Epithelial cell of proximal tubule (primary cell): ENCODE measurements at places on chromosomes 3 and 15.
A peak's percentile ranks its signal among the peaks of the same experiment; 100 is the strongest.

- DNase-seq = no peak
These were observed 152.6 kb downstream of the LPP start for GRCh38 chr3:188306435-188307005.

GRCh38 chr3:13570391-13571194 is 21.7 kb downstream of the FBLN2 start:
- DNase-seq = no peak

DNA sequence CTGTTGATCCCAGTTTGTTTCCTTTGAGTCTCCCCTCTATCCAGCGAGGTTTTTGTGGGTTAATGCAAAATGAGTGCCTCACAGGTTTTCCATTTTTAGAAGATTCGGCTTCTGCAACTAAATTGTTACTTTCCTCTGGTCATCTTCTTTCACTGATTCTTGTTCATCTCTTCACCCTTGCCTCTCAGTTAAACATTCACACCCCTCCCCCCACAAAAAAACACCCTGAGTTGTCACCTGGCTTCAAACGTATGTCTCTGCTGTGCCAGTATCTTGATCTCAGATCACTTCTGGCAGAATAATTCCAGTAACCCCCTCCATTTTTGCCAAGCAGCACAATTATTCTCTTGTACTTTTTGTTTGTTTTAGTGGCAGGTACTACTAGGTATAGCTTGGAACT is 12.3 kb upstream of the CLDN16 start:
- DNase-seq = no peak

DNA sequence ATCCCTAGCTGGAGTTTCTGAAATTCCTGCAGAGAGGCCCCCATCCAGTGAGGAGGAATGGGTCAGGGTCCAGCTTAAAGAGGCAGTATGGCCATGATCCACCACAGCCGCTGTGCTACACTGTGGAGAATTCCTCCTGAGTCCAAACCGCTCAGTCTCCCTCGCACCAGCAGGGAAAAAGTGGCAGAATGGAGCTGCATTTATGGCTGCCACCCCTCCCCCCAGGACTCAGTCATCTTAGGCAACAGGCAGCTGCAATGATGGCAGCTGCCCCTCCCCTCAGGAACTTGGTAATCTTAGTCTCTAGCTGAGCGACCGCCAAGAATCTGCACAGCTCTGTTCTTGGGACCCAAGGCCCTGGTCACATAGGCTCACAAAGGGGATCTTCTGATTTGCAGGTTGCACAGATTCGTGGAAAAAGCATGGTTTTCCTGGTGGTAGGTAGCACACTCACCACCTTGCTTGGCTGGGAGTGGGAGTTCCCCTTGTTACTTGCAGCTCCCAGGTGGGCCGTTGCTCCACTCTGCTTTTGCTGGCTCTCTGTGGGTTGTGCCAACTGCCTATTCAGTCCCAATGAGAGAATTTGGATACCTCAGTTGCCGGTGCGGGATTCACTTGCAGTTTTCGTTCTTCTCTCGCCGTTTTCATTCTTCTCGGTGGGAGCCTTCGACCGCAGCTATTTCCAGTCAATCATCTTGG is 204.1 kb downstream of the STXBP5L start:
- no peak for DNase-seq

DNA sequence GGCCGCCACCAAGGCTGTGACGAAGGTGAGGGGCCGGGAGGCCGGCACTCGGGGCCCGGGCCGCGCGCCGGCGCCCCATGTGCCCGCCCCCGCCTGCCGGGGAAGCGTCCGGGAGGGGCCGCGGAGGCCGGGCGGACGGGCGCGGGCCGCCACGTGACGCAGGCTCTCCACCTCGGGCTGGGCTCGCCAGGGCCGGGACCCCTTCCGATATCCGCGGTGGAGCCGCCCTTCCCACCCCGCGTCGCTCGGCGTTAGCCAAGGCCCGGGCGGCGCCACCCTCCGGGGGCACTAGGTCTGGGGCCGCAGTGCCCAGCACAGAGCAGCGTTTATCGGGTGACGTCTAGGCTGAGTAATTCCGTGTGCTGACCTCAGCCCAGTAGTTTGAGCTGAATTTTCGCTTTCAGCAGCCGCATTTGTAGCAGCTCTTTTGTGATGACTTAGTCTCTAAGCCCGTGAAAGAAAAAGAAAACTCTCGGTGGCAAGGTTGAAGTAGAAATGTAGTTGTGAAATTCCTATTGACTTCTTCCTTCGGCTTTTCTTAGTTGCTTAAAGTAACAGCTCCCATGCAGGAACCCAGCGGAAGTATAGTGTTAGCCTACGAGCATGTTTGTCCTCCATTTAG is 885 bp downstream of the CDV3 start:
- DNase-seq = no peak

GRCh38 chr3:177679568-177680471 is 482.5 kb upstream of the TBL1XR1 start:
- DNase-seq = no peak

- DNase-seq = no peak
These were observed 69.0 kb upstream of the SAMMSON start for GRCh38 chr3:69930564-69930963.

GRCh38 chr3:46756642-46757041 is 39.0 kb upstream of the PRSS50 start:
- no peak for DNase-seq

DNA sequence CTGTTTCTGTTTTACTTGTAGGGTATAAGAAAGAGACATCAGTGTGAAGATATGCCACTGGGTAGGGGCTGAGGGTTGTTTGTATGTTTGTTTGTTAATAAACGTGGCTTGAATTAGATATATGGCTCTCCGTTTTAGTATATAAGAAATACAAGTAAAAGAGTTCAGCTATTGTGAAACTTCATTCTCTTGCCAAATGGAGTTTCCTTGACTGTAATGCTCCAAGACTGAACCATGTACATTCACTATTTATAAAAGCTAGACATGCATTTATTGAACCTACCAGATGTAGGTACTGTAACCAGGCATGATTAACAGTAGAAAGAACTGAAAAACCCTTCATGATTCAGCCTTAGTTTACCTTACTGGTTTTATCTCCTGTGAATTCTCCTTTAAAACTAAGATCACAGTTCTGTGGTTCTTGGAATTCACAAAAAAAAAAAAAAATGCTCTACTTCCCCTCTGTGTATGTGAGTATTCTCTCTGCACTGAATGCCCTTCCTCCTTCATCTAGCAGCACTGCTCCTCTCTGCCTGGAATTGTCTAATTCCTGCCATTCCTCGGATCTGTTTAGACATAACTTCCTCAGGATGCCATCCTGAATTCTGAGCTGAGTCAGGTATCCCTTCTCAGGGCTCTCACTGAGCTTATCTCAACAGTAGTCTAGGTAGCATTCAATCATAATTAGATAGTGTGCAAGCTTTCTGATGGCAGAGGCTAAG is 504.4 kb downstream of the FHIT start:
- DNase-seq = no peak

DNA sequence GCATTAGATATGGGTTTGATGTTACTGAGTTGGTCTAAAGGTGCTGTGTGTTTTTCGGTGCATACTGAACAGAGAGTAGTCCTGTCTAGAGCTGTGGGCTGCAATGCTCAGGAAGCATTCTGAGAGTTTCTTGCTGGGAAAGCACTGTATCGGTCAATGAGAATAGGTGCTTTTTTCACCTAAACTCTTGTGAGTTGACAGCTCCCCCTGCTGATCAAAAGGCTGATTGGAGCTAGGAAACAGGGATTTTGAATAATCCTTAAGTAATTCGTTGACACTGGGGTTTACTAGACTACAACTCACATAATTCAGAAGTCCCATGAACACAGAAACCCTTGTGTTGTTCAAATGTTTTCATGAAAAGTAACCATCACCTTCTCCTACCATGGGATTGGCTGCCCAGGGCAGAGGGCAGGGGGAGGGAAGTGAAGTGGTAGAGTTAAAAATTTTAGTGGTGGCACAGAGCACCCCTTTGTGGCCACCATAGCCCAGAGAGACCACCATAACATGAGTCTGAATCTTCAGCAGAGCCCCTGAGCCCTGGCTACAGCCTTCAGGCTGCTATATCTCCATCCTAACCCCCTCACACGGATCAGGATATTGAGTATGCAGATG is 13.0 kb upstream of the MANF start:
- peak; percentile 32 for DNase-seq

DNA sequence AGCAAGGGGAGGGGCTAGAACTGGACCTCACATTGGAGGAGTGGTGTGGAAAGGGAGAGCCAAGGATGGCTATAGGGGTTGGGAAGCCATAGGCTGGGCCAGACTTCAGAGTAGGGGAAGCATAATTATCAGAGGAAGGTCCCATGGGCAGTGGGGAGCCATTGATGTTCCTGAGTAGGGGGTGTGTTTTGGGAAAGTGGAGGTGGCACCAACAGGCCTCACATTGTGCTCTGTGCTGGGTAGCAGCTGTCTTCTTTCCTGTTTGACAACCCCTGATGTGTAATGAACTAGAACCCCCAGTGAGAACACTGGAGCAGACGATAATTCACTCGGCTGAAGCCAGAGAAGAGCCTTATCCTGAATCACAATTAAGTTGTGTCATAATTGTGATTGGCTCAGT is 41.2 kb downstream of the SLC6A11 start:
- DNase-seq = no peak

- no peak for DNase-seq
These were observed 8.4 kb downstream of the PROK2 start for GRCh38 chr3:71776538-71776937.

DNA sequence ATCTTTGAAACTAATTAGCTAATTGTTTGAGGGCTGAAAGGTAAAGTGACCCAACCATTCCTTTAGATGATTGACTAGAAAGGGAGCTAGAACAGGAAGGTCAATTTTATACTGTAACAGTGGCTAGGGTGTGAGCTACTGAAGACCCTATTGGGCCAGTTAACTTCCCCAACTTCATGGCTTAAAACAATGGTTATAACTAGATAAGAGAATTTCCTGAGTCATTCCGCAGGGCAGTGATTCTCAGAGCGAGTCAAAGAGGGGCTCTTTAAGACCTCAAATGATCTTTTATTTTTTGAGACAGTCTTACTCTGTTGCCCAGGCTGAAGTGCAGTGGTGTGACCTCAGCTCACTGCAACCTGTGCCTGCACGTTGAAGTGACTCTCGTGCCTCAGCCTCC is 33.7 kb upstream of the TTBK2 start:
- DNase-seq = no peak

- no peak for DNase-seq
These were observed 403.1 kb downstream of the MAGI1 start for GRCh38 chr3:65635657-65636056.

DNA sequence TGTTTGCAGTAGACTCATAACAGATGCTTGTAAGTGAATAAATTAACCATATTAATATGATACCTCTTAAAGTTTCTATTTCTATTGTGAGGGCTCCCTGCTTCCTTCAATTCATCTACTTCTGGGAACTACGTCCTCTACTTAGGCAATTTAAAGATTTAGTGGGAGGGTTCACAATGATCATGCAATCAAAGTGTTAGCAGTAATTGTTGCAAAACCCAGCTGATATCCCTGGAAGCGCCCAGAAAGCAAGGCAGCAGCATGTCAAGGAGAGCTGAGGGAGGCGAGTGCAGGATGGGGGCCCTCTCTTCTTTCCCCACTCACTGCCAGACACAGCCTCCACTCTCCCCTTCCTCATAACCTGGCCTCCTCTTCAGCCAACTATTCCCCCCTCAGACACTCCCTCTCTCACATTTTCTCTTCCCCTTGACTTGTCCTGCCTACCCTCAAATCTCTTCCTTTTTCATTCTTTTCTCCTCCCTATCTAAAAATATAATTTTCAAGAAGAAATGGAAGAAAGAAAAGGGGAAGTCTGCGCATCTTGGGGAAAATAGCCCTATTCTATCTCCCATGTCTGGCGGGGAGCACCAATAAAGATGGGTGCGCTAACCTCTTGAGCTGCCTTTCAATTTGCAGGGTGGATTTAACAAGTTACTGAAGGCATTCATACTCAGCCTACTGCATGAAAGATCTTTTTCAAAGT is 6.6 kb downstream of the TMEM212 start:
- no peak for DNase-seq

DNA sequence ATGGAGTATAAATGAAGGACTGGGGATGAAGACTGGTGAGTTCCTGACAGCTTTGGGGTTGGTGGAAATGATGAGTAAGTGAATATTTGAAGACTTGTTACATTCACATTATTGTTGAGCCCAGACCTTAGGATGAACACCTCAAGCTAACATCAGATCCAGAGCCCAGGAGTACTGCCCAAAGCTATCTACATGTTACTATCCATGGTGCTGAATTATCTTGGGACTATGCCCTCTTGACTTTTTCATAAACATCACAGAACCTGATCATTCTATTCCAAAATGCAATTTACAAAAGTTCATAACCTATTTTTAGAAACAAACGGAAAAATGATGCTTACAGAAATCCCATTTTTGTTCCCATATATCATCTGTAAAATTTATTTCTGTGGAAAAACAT is 613.3 kb downstream of the TUSC7 start:
- no peak for DNase-seq

GRCh38 chr3:60081381-60082095 is 1031.7 kb upstream of the CFAP20DC start:
- DNase-seq = no peak

- no peak for DNase-seq
These were observed 63.3 kb upstream of the RGMA start for GRCh38 chr15:93152360-93152759.

DNA sequence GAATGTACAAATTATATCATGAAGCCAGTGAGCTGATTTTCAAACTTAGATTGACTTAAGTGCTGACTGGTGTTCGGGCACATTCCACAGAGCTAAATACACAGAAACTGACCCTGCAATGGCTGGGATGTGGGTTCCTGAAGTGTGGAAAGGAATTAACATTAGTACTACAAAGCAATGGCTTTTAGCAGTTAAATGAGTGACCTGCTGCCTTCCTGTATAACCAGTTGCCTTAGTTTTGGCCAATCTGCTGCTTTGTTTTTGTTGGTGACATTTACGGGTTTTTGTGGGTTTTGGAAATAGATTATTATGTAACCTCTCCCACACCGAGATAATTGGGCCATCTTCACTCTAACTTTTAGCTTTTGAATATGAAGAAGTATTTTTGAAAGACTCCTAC is 2.4 kb upstream of the SKIC8 start:
- DNase-seq = no peak

GRCh38 chr3:74491874-74492273 is 122.6 kb downstream of the CNTN3 start:
- peak; percentile 12 for DNase-seq

GRCh38 chr3:50563867-50564266 is 3.7 kb downstream of the C3orf18 start:
- DNase-seq = no peak
